ENCODE measurements at places on chromosomes 7 and 10. TPM values are rescaled to one million over a fixed set of nuclear protein-coding genes. Genes with fewer than 3 reads are reported as not detected.

- no peak for DNase-seq
Measured at GRCh38 chr7:66930341-66930740, 9.3 kb downstream of the TMEM248 start.

- DNase-seq, result no peak
Measured at GRCh38 chr10:17265468-17265867, 37.4 kb downstream of the VIM start.

DNA sequence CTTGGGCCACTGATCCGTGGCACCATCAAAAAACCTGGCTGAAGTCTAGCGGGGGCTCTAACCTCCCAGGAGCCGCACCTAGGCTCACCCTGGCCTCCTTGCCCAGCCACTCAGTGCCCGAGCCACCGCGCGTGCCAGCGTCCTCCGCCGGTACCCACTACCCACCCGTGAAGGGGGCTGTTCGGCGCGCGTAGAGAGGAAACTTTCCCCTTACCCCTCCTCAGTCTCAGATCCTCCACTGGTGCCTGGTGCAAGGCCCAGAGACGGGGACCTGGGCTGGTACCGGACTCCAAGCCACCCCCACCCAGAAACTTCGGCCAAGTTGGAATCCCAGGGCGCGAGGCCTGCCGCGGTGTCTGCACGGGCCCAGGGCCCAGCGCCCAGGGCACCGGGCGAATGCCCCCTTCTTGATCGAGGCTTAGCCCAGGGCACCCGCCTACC is 3.5 kb upstream of the EBF3 start:
- DNase-seq, result no peak

GRCh38 chr7:102248456-102249395 is 37.9 kb upstream of the SH2B2 start:
- no peak for DNase-seq

DNA sequence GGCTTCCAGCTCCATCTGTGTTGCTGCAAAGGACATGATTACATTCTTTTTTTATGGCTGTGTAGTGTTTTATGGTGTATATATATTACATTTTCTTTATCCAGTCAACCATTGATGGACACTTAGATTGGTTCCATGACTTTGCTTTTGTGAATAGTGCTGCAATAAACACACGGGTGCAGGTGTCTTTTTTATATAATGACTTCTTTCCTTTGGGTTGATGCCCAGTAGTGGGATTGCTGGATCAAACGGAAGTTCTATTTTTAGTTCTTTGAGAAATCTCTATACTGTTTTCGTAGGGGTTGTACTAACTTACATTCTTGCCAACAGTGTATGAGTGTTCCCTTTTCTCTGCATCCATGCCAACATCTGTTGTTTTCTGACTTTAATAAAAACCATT is 189.7 kb downstream of the ACTR3B start:
- no peak for DNase-seq

Gene CRPPA
- total RNA-seq, result 2.9 TPM

All from upper lobe of right lung (tissue), 1 donor.